Occipital lobe (tissue), 3 donors: ENCODE measurements at places on chromosomes 5 and 9. TPM values are rescaled to one million over a fixed set of nuclear protein-coding genes. Genes with fewer than 3 reads are reported as not detected.

DNA sequence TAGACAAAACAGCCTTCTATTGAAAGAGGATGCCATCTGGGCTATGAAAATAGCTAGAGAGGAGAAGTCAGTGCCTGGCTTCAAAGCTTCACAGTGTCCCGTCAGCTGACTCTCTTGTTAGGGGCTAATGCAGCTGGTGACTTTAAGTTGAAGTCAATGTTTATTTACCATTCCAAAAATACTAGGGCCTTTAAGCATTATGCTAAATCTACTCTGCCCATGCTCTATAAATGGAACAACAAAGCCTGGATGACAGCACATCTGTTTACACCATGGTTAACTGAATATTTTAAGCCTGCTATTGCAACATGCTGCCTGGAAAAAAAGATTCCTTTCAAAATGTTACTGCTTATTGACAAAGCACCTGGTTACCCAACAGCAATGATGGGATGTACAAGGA, 309.1 kb downstream of the NTRK2 start:
- no peak for DNase-seq

The JAKMIP2 gene
- 67.7 TPM for total RNA-seq

The PPIC gene
- 3.1 TPM for total RNA-seq

The SEMA4D gene
- 12.0 TPM for total RNA-seq

The AHRR gene
- total RNA-seq, result 1.4 TPM

GRCh38 chr9:137707361-137707760, 88.6 kb downstream of the EHMT1 start:
- no peak for DNase-seq

The ADGRD2 gene
- total RNA-seq, result not detected

The RACK1 gene
- 2,761 TPM for total RNA-seq

- DNase-seq, result no peak
Observed at GRCh38 chr5:136013559-136013958, 15.2 kb upstream of the TGFBI start.

- DNase-seq, result no peak
Observed at GRCh38 chr5:90359073-90359920, 50.3 kb downstream of the CETN3 start.

- DNase-seq, result peak; percentile 38
Observed at GRCh38 chr9:27368316-27368985, 71.5 kb upstream of the EQTN start.

DNA sequence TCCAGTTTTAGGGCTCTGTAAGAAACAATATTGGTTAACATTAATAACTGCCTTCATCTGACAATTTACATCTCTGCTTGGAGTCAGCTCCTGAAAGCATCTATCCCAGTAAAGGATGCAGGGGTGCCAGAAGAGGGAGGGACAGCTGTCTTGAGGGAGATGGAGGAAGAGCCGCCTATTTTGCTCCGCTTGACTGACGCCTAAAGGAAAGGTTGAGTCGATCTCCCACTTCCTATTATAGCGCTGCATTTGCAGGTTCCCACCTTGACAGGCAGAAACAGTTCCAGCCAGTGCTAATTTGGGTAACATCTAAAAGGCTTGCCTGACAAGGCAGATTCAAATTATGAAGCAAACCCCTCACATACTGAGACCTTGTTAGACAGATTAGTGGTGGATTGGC, 374.6 kb downstream of the SPATA31D1 start:
- DNase-seq, result no peak

- DNase-seq, result no peak
Observed at GRCh38 chr5:140542972-140543371, 4.5 kb upstream of the EIF4EBP3 start.

The WDR36 gene
- 61.8 TPM for total RNA-seq

- DNase-seq, result peak; percentile 81
Observed at GRCh38 chr5:88674356-88675167, 208.4 kb downstream of the MEF2C start.

The SKIC3 gene
- 216 TPM for total RNA-seq
